ENCODE measurements at places on chromosomes 16 and 17. TPM values are rescaled to one million over a fixed set of nuclear protein-coding genes. Genes with fewer than 3 reads are reported as not detected.

The YPEL2 gene
- total RNA-seq, result 12.9 TPM

The LRRC45 gene
- 21.2 TPM for total RNA-seq

The IFI35 gene
- total RNA-seq, result 5.9 TPM

GRCh38 chr16:11424118-11424460 lies 78.8 kb downstream of the RMI2 start:
- no peak for DNase-seq
- no peaks in the 10 kb centered on the region for H3K4me1 ChIP-seq
- no peaks in the 10 kb centered on the region for H3K27me3 ChIP-seq

DNA sequence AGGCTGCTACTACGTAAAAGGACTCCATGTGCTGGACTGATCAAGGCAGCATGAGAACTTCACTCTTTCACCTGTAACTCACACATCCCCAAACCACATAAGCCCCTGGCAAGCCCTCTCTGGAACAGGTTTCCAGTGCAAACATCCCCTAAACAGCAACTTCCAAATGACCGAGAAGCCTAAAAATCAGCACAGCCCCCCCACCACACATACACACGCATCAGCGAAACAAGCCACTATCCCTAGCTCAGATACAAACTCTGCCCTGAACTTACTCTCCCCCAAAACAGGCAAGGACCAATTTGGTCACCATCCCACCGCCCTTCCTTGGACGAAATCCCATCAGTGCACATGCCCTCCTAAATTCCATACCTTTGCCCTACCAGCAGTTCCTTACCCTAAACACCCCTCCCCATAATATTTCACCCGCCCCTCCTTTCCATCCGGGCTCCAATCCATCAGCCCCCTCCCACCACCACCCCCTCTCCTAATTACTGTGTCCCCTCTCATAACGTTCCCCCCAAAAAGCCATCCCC lies 735 bp downstream of the LSM12 start:
- no peaks in the 10 kb centered on the region for H3K27me3 ChIP-seq
- peaks cover 14% of the 10 kb centered on the region for H3K4me1 ChIP-seq
- H3K36me3 ChIP-seq, result no peaks in the 10 kb centered on the region
- peak overlapping the region; percentile 87 for H3K4me3 ChIP-seq
- no peak for DNase-seq
- peak overlapping the region; percentile 94 for H3K27ac ChIP-seq

GRCh38 chr16:23895052-23895451 lies 59.3 kb downstream of the PRKCB start:
- H3K4me1 ChIP-seq, result no peaks in the 10 kb centered on the region
- no peak for DNase-seq
- H3K27me3 ChIP-seq, result no peaks in the 10 kb centered on the region

- no peak overlapping the region for H3K4me3 ChIP-seq
- no peaks in the 10 kb centered on the region for H3K27me3 ChIP-seq
- peaks cover 10% of the 10 kb centered on the region for H3K4me1 ChIP-seq
- DNase-seq, result no peak
Observed at GRCh38 chr17:36593656-36594316, 2.1 kb downstream of the DHRS11 start.

DNA sequence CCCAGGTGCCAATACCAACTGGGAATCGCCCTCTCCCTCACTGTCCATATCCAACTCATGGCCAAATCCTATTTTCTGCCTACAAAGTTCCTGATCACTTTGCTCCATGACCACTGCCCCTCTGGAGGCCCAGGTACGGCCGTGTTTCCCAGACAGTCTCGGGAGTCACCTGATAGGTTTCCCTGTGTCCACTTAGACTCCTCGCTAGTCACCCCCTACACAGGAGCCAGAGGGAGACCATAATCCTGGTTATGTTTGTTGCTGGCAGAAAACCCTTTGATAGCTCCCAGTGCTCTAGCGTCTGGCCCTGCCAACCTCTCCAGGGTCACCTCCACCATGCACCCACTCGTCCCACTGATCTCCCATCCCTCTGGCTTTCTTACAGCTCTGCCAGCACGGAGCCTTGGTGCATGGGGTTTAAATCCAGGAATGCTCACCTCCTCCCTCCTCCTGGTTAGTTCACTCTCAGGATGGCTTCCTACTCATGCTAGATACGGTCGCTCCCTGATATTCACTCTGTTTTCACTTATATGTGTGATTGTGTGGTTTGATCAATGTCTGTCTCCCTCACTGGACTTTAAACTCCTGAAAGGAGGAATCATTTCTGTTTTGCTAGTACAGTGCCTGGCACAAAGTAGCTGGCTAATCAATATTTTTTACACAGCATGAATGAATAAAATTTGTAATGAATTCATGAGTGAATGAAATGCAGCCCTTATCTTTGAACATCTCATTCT lies 7.5 kb upstream of the CALB2 start:
- H3K4me3 ChIP-seq, result no peak overlapping the region
- no peaks in the 10 kb centered on the region for H3K36me3 ChIP-seq
- DNase-seq, result no peak
- no peak overlapping the region for H3K27ac ChIP-seq
- H3K4me1 ChIP-seq, result peaks cover 5% of the 10 kb centered on the region
- H3K27me3 ChIP-seq, result peaks cover 9% of the 10 kb centered on the region

DNA sequence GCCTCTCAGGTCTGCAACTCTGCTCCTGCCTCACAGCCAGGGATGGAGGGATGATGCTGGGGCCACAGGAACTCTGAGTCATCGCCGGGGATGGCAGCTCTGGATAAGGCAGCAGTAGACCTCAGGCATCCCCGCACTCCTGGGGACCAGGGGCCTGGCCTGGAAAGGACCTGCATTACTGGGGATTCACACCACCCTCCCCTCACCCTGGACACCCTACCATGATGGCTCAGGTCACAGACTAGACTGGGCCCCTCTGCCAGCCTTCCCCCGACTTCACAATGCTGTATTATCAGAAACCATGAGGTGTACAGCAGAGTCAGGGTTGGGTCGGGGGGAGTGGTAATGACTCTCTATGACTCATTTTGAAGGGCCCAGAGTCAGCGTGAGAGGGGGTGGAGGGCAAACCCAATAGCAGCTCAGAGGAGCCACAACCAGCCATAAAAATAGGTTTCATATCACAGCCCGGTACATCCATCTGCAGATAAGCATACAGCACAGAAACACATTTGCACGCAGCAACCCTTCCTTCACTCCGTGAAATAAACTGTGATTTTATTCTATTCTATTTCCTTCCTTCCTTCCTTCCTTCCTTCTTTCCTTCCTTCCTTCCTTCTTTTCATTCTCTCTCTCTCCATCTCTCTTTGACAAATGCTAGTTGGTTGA lies 28.8 kb downstream of the DYNLRB2 start:
- no peaks in the 10 kb centered on the region for H3K27me3 ChIP-seq
- H3K4me3 ChIP-seq, result no peak overlapping the region
- H3K27ac ChIP-seq, result no peak overlapping the region
- DNase-seq, result no peak

GRCh38 chr17:40499551-40500189 lies 1.8 kb downstream of the TNS4 start:
- H3K4me1 ChIP-seq, result peaks cover 3% of the 10 kb centered on the region
- H3K4me3 ChIP-seq, result peak overlapping the region; percentile 61
- H3K27ac ChIP-seq, result peak overlapping the region; percentile 92
- no peaks in the 10 kb centered on the region for H3K27me3 ChIP-seq
- H3K36me3 ChIP-seq, result peaks cover 24% of the 10 kb centered on the region

DNA sequence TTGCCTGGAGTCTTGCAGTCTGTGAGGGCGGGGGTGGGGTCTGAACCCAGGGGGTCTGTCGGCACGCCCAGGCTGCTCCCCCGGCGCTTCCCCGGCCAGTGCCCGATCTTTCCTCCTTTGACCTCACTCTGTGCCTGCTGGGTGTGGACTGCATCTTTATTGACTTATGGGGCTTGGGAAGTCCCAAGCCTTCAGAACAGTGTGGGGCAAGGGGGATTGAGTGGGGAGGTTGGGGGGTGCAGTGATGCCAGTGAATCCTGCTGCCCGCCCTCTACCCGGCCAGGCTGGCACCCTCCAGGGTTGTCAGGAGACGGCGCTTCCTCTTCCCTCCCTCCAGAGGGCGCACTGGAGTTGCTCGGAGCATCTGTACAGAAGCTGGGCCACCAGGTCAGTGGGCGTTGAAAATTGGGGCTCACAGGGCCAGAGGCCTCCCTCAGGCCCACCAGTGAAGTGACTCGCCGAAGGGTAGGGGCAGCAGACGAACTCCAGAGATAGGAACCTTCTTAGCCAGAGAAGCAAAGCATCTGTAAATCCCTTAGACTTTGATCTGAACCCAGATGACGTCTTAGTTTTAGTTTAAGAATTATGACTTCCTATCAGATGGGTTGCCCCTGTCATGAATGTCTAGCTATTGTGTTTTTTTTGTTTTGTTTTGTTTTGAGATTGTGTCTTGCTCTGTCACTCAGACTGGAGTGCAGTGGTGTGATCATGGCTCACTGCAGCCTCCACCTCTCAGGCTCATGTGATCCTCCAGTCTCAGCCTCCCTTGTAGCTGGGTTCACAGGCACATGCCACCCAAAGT lies 184.8 kb upstream of the CIBAR2 start:
- H3K4me1 ChIP-seq, result peaks cover 6% of the 10 kb centered on the region
- H3K27ac ChIP-seq, result no peak overlapping the region
- DNase-seq, result no peak
- H3K4me3 ChIP-seq, result no peak overlapping the region
- no peaks in the 10 kb centered on the region for H3K27me3 ChIP-seq
- H3K36me3 ChIP-seq, result no peaks in the 10 kb centered on the region
